ENCODE measurements at places on chromosomes 5 and 9.

DNA sequence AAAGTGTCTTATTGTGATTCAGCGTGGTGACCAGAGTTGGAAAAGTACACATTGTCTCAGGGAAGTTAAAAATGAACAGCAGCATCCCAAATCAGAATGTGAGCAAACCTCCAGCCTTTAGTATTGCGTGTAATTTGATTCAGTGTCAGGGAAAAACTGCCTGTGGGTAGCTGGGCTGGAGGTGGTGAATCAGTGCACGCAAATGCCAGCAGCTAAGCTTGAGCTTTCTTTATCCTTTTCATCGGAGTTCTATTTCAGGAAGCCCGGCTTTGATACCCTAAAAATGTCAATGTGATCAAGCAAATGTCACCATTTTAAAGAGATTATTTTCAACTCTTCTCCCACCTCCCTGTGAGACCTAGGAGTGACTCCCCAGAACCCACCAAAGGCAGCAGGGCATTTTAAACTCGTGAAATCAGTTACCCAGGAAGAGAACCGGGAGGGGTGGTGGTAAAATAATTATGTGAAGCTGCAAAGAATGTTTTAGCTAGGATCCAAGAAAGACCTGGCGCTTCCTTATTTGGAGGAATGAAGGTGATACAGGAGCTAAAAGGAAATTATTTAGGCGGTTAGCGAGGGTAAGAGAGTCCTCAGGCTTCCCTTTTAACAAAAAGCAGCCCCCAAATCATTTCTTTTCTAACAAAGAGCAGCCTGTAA, 25.7 kb upstream of the C5orf47 start:
- DNase-seq, result no peak

GRCh38 chr5:14407746-14408175, 173.8 kb upstream of the OTULINL start:
- no peak for DNase-seq

GRCh38 chr5:83096660-83097339, 19.5 kb downstream of the XRCC4 start:
- no peak for DNase-seq

DNA sequence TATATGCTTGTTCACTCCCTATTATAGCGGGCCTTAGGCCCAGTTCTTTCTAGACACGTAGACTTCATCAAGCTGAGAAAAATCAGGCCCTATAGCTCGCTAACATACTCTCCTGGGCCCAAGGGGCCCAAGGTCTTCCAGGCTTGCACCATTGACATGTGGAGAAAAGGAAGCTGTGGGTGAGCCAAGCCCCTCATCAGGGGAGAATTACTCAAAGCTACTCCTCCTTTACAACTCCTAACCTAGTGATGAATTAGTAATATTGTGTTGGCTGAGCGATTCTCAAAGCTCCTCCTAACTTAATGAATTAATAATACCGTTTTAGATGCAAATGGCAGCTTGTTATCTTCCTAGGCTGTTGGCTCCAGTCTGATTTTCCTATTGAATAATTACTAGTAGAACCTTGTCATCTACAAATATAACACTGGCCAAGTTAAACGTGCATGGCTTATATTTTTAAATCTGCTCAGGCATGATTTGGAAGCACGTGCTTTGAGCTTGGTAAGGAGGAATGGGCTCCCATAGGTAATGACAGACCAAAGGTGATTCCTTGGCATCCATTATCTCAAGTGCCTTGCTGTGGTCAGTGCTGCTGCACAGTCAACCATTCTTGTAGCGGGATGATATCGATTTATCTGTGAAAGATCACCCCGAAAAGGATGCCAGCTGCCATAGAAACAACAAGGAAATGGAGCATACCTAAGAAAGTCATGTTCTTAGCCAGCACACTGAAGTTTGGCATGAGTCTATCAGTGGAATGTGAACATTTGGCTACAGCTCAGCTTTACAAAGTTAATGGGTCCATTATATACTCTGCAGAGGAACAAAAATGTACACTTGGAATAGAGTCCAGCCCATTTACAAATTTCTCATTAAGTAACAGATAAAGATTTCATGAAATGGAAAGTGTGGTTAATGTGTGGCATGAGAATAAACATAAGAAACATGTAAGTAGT, 23.8 kb downstream of the LVRN start:
- DNase-seq, result no peak
